ENCODE measurements at places on chromosomes 13 and 19. TPM values are rescaled to one million over a fixed set of nuclear protein-coding genes. Genes with fewer than 3 reads are reported as not detected.

Gene LIM2
- total RNA-seq: not detected

Gene CASP14
- total RNA-seq: not detected

Gene ZNF728
- total RNA-seq: not detected

Gene DOCK6
- 19.4 TPM for total RNA-seq

Gene GPR4
- total RNA-seq: not detected

Gene ZNF433
- total RNA-seq: 5.7 TPM

Gene MIR17HG
- 3.6 TPM for total RNA-seq

Gene TNFAIP8L1
- total RNA-seq: 11.4 TPM

Gene FFAR3
- not detected for total RNA-seq

Gene PRSS57
- not detected for total RNA-seq

Gene C19orf81
- not detected for total RNA-seq

- peak; percentile 63 for DNase-seq
Measured at GRCh38 chr13:114263578-114263977, 17.8 kb upstream of the UPF3A start.

- no peak for DNase-seq
Measured at GRCh38 chr13:46173656-46174055, 8.3 kb downstream of the LCP1 start.

GRCh38 chr13:23098161-23098907 lies 82.4 kb upstream of the SGCG start:
- no peak for DNase-seq

DNA sequence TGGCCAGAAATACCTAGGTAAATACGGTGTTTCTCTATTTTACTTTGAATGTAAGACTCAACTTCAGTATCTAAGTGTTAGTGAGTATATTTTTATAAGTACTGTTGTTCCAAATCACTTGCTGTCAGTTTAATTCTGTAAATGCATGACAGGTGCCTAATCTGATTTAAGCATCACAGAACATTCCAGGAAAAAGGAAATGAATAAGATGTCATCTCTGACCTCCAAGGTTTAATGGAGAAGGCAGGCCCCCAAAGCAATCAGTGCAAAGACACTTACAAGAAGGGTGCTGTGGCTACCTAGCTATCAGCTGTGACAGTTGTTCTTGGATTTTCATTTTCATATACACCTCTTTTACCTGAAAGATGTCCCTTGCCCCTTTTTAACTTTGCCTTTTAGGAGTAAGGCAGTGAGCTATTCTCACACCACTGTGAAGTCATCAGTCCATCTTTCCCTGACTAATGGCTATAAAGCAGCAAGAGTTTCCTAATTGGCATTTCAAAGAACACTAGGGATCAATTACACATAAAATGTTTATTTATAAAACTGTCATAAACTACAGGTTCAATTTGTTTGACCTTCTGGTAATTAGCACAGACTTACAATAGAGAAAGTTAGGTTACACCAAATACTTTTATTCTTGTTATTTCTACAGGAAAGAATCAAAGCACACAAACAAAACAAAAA lies 427.6 kb downstream of the SPRY2 start:
- peak; percentile 26 for DNase-seq

DNA sequence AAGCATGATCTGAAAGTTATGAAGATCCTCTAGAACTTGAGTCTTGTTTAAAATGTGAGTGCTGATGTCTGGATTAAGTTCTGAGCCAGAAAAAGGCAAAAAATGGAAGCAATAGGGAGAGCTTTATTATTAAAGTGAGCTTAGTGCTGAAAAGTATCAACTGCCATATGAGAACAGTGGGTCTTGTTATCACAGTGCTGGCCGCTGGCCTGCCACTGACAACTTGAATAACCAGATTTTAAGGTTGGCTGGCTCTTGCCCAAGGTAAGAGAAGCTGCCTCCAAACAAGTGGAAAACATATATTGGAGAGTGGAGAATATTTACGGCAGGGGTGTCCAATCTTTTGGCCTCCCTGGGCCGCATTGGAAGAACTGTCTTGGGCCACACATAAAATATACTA lies 33.9 kb downstream of the NUFIP1 start:
- DNase-seq: no peak

DNA sequence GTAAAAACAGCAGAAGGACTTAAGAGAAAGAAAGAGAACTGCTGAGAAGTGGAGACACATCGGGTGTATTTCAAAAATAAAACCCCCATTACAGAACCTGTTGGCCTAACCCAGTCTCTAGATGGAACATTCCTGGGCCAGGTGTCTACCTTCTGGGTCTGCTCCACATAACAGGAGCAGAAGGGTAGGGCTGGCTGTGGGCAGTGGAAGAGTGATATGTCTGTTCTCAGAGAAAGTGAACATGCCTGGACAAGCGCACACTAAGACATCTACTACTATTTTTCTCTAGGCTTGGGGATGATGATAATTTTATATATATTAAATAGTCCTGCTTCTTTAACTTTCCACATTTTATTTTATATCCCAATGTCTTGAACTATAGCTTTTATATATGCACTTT lies 267.1 kb downstream of the TBC1D4 start:
- no peak for DNase-seq

DNA sequence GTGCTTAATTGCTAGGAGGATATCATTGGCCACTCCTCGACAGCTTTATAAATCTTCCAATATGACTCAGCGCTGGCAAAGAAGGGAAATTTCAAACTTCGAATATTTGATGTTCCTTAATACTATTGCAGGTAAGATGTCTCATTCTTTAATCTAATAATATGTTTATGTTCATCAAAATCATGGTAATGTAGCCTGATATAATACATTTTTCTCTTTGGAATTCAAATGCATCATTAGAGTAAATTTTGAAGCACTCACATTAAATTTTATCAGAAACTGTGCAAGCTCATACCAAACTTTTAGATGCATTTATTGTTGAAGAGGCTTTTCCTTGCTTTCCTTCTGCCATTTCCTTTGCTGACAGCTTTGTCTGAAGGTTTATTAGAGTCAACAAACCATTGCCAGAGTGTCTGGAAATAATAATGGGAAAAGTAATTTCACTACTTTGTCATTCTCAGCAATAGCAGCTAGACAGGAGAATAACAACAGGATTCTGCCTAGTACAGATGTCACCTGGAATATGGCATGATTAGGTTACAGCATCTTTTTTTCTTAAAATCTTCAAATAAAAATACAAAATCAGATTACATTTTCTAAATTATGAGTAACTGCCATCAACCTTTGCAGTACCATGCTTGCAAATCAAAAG lies 78.6 kb upstream of the MAB21L1 start:
- no peak for DNase-seq

DNA sequence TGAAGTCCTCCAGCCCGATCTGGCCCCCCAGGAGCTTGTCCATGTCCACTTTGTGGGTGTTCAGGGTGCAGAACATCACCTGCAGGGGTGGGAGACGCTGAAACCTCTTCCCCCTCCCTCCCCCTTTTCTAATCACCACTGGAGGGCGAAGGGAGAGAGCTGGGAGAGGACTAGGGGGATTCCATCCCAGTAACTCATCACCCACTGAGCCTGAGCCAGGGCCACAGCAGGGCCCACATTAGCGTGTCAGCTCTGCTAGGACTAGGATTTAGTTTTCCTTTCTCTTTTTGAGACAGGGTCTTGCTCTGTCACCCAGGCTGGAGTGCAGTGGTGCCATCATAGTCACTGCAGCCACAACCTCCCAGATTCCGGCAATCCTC lies 5.5 kb upstream of the PTGER1 start:
- DNase-seq: no peak

DNA sequence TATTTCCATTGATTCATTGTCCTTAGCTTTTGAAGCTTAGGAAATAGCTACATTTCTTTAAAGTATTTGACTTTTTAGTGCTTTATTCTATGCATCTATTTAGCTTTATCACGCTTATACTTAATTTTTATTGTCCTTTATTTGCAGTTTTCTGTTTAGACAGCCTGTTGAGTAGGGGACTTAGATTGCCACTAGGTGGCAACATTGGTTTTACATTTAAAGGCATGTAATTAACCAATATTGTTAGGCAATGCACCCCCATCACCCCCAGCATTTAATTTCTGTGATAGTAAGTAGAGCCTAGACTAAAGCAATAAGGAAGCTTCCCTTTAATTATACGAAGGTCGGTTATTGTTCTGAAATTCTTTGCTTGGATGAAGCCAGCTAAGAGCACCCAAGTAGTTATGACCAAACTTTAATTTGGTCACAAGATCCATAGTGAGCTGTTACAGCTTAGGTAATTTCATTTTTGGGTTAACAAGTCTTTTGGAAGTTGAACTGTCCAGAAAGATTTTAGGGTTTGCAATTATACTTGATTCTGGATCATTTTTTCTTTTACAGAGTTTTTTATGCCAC lies 36.5 kb downstream of the B3GLCT start:
- peak; percentile 33 for DNase-seq

DNA sequence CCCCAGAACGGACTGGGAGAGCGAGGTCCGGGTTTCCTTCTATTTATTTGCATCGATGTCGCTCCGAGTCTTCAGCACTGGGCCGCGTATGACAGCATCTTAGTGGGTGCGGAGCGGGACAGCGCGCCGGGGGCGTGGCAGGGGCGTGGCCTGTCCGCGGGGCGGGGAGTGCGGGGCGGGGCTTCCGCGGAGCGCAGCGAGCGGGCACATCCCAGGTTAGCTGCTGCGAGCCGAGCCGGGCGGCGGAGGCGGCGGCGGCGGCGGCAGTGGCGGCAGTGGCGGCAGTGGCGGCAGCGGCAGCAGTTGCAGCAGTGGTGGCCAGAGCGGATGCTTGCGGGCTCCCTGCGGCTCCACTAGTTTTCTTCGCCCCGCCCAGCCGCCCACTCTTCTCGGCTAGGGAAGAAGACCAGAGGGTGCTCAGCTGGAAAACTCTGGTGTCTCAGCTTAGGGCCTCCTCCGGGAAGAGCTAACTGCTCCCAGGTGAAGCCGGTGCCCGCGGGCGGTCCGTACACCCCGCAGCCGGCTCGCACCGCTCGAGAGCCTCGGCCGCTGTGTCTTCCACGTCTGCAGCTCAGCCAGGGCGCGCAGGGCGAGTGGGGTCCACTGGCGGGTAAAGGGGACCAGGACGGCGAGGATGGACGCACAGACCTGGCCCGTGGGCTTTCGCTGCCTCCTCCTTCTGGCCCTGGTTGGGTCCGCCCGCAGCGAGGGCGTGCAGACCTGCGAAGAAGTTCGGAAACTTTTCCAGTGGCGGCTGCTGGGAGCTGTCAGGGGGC lies at the start of gene GPC5:
Gene GPC5 (plus strand): TSS at position 209 of the 776 bp plus-strand sequence.
- peak; percentile 13 for DNase-seq

DNA sequence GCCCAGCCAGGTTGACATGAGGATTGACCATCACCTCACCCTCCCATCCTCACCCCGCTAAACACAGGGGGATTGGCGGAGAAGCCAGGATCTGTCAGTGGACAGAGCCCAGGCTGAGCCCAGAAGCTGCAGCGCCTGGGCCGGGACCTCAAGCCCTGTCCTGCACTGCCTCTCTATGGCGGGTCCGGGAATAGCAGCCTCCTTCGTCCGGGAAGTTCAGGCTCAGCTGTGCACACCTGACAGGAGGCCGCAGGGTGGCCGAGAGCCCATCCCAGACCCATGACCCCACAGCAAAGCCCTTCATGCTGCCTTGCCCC lies 67.8 kb downstream of the SPACA7 start:
- DNase-seq: peak; percentile 24

- no peak for DNase-seq
Measured at GRCh38 chr13:30354493-30355383, 47.4 kb upstream of the KATNAL1 start.

- no peak for DNase-seq
Measured at GRCh38 chr19:7358102-7358597, 9.4 kb downstream of the ARHGEF18 start.

DNA sequence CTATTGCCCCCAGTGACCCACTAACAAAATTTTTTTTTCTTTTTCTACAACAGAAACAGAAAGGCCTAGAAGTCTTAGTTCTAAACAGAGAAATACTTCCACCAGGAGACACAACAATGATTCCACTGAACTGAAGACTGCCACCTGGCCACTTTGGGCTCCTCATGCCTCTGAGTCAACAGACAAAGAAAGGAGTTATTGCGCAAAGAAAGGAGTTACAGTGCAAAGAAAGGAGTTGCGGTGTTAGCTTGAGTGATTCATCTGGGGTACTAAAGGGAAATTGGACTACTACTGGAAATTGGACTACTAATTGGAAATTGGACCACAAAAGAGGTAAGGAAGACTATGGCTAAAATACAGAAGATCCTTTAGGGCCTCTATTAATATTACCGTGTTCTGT lies 116.6 kb downstream of the PCDH17 start:
- DNase-seq: no peak

DNA sequence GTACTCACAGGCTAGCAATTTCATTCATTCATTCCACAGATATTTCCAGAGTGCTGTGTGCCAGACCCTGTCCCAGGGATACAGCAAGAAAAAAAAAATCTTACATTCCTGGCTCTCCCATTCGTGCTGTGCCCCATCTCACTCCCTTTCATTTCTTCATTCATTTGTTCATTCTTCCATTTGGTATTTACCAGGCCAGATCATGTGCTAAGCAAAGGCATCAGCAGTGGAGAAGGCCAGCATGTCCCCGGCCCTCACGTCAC lies 2.3 kb downstream of the MAP3K10 start:
- no peak for DNase-seq

DNA sequence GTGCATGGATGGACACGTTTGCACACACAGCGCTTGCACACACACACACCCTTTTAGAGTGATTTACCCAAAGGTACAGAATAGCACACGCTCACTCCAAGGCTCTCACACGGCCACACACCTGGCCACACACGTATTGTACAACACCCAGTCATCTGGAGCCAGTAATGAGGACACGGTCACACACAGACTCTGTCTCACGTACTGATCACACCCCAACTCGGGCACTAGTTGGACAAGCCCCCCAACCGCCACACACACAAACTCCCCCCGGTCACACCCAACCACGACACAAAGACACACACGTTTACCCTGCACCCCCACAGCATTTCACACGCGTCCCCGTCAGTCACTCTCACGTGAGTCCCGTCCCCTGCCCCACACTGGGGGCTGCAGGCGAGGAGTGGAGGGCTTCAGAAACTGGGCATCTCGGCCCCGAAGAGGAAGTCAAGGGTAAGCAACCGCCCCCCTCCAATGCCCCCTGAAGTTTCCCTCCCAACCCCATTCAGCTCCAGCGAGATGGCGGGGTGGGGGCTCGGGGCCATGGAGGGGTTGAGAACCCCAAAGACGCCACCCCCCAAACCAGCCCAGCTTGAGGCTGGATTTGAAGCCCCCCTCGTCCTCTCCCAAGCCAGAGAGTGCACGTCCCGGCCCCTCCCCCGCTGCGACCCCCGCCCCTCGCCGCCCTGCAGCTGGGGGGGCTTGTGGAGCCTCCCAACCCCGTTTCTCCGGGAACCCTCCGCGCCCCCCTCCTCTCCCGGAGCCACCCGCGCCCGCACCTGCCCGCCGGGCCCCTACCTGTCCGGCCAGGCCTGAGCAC lies 599 bp downstream of the OLFM2 start:
- no peak for DNase-seq

GRCh38 chr13:50410921-50411746 lies 395.9 kb downstream of the KCNRG start:
- DNase-seq: peak; percentile 87

- DNase-seq: peak; percentile 57
Measured at GRCh38 chr13:74134777-74135325, 647 bp upstream of the KLF12 start.

GRCh38 chr19:609004-609346 lies 19.3 kb downstream of the HCN2 start:
- DNase-seq: peak; percentile 58

GRCh38 chr13:98214008-98214643 lies 37.1 kb upstream of the RNF113B start:
- DNase-seq: peak; percentile 68

Measured in LHCN-M2 (cell line).